ENCODE measurements at places on chromosomes 3 and 15.

GRCh38 chr3:139935016-139935865, at the start of gene CLSTN2:
Gene CLSTN2 (plus strand): TSS chr3:139935185.
- peak; percentile 23 for DNase-seq

DNA sequence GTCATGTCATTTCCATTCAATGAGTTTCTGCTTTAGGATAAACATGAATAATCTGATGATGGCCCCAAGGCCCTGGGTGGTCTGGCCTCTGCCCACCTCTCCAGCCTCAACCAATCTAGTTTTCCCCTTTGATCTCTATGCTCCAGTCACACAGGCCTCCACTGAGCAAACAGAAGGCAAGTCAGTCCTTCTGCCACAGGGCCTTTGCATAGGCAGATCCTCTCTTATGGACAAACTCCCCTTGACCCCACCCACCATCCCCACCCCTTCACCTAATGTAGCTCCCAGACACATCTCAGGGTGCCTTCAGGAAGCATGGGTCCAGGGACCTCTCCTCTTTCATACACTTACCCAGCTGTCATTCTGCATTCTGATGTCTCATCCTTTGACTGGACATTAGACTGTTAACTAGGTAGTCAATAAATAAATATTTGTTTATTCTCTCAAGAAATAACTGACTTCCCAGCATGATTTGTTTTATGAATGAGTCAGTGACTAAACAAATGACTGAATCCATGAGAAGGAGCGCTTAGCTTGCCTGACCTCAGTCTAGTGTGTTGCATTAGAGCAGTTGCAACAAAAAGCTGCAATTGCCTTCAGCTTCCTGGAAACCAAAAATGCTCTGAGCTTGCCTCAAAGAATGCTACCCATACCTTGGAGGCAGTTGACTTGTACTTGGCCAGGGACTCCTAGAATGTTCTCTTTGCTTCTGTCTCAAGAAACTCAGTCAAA, 386.6 kb upstream of the WNT5A start:
- no peak for DNase-seq

- no peak for DNase-seq
These were observed 414.9 kb downstream of the NAALADL2 start for GRCh38 chr3:175274056-175274455.

- no peak for DNase-seq
These were observed 8.8 kb downstream of the CAPN3 start for GRCh38 chr15:42368096-42368495.

- DNase-seq: no peak
These were observed 121.7 kb upstream of the PRR20G start for GRCh38 chr3:127409421-127410136.

GRCh38 chr3:21326704-21327475, 424.1 kb downstream of the ZNF385D start:
- no peak for DNase-seq

- DNase-seq: no peak
These were observed 45.3 kb downstream of the SEMA6D start for GRCh38 chr15:47762621-47763020.

GRCh38 chr3:193842832-193843473, 249.9 kb downstream of the OPA1 start:
- DNase-seq: no peak

- no peak for DNase-seq
These were observed 18.3 kb downstream of the XYLB start for GRCh38 chr3:38364721-38365400.

GRCh38 chr15:56537881-56538280, 72.9 kb upstream of the MNS1 start:
- DNase-seq: peak; percentile 38

- DNase-seq: no peak
These were observed 29.9 kb upstream of the GHSR start for GRCh38 chr3:172478116-172478515.

GRCh38 chr3:12935023-12935860, 93.9 kb upstream of the RPL32 start:
- no peak for DNase-seq

- no peak for DNase-seq
These were observed 10.1 kb downstream of the ETV5 start for GRCh38 chr3:186098740-186099139.

DNA sequence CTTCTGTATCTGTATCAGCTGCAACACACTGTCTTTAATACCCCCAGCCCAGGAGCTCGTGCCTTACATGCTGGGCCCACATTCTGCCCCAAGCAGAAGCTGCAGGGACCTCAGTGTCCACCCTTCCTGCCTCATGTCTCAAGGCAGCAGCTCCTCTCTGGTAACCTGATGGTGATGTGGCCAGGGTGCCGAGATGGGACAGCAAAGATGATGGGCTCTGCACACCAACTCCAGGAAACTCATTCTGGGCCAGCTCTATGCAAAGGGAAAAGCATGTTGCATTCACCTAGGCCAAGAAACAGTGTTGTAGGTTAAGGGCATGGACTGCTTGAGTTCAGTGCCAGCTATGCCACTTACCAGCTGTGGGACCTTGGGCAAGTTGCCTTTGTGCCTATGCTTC, 79.5 kb upstream of the PRR23C start:
- DNase-seq: no peak

DNA sequence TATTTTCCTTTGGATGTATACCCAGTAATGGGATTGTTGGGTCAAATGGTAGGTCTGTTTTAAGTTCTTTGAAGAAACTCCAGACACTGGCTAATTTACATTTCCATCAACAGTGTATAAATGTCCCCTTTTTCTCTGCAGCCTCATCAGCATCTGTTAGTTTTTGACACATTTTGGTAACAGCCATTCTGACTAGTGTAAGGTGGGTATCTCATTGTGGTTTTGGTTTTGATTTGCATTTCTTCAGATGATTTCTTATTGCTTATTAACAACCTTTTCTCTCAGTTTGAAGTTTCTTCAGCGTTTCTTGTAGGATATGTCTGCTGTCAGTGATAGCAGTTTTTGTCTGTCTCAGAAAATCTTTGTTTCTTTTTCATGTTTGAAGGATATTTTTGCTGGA, 15.4 kb downstream of the GALK2 start:
- no peak for DNase-seq

DNA sequence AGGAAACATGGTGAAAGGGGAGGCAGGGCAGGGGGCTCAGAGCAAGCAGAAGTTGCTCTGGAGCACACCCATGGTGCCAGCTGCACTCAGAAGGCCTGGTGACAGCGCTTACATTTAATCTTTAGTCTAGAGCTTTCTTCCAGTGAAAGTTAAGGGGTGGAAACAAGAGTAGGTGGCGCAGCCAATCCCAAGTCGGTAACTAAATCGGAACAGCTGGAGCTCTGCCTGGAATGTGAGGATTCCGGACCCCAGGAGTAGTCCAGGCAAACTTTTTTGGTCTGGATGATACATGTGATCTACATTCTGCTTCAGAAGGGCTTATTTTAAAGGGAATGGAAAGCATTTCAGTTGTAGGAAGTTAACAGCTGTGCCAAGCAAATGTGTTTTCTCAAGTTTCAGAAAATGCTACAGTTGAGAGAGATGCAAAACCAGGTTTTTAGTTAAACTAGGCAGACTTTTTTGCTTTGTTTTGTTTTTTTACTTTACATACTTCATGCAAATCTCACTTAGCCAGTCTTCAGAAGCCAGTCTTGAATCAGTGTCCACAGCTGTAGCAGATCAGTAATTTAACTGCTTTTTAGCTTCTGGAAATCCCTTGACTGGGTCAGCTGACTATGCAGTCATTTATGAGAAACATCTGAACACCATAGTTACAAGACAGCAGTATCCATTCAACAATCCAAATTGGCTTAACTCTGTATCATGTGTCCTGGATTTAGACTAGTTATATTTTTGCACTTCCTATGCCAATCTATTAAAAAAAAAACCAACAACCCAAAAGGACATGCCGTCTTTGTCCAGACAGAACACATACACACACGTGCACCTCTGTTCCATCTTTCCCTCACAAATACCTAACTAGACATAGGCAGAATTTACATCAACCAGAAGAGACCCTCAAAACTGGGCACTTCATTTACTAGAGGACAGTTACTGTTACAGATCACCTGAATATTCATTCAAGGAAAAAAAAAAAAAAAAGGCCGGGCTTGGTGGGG, 33.2 kb downstream of the ZNF106 start:
- DNase-seq: no peak

- DNase-seq: no peak
These were observed 150.6 kb upstream of the ROPN1 start for GRCh38 chr3:124142389-124142970.

- no peak for DNase-seq
These were observed 89.7 kb downstream of the TRIM42 start for GRCh38 chr3:140767566-140767965.

DNA sequence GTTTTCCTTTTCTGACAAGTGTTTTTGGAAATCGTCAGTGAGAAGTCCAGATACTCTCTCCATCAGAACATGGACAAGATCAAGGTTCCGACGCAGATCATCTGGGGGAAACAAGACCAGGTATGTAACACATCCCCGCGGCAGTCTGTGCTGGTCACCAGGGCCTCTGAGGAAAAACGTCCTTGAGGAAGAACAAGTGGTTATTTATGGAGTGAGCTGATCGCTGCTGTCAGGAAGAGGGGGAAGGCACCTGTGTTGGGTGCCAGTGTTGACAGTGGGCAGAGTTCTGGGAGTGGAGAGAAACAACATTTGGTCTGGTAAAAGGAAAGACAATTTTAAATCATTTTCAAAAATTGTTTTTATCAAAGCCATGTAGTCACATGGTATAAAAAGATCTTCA, 20.7 kb upstream of the RPP14 start:
- DNase-seq: no peak

GRCh38 chr3:152253514-152253913, 15.2 kb upstream of the MBNL1 start:
- DNase-seq: no peak
